ENCODE measurements at places on chromosomes 7 and 10.

DNA sequence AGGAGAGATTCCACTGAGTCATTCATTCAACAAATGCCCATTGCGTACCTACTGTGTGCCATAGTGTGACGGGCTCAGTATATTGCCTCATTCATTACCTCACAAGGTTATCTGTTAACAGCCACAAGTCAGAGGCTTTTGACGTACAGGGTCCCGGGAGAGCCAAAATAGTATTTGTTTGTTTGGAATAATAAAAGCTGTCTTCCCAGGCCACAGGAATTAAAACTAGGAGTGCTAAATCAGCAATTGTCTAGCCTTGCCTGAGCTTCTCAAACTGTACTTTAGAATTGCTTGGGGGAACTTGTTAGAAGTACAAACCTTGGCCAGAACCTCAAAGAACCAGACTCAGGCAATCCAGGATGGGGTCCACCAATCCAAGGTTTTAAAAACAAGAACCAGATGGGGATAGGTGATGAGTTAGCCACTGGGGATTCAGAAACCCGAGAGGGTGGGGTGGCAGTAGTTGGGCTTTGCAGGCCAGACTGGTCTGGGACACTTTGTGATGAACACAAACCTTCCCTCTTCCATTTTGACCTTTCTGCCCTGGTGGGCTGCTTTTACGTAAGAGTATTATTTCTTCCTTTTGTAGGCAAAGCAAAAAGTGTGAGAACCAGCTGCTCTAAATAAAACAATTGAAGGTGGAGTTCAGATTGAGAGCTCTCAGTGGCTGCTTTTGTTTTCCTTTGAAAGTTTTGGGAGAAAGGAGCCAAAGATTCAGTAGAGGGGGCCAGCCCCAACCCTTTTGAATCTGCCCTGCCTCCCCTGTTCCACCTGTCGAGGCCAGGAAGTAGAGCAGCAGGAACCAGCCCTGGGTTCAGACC is 113.0 kb upstream of the ANLN start:
- DNase-seq: no peak

- no peak for DNase-seq
Measured at GRCh38 chr7:29825775-29826529, 19.6 kb downstream of the WIPF3 start.

- DNase-seq: no peak
Measured at GRCh38 chr10:71084061-71084817, 128.1 kb upstream of the UNC5B start.

DNA sequence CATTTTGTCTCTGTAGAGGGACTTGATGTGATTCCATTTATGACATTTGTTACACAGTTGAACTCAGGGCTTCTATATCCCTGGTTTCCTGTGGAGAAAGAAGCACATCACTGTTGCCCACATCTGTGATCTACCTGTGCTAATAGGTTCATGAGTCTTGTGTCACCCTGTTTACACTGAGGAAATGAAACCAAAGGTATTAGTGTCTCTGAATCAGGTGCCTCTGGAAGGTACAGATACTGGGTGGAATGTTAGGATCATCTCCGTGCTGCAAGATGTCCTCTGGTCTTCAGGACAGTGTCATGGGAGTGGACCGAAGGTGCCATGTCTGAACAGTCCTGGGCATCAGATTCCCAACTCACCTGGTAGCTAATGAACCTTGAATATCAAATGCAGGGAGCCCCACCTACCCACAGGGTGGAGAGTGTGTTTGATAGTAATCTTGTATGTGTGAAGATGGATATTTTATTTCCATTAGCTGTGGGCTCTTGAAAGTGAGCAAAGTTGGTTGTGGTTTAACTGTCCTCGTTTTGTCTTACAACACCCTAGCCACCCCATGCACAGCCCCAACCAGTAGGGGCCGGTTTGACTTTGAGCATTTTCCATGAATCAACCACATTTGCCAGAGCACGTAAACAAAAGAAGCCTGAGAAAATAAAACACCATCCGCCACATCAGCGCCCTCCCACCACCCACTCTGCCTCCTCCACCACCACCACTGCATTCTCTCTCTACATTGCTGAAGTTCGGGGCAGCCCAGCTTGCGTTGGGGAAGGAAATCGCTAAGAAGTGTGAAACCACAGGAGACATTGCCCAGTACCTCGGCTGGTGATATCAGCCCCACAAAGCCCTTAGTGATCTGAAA is 40.7 kb downstream of the TARP start:
- peak; percentile 48 for DNase-seq

GRCh38 chr7:55534916-55535590 is 37.2 kb downstream of the VOPP1 start:
- DNase-seq: no peak

GRCh38 chr10:67666416-67667034 is 29.5 kb downstream of the CTNNA3 start:
- no peak for DNase-seq

DNA sequence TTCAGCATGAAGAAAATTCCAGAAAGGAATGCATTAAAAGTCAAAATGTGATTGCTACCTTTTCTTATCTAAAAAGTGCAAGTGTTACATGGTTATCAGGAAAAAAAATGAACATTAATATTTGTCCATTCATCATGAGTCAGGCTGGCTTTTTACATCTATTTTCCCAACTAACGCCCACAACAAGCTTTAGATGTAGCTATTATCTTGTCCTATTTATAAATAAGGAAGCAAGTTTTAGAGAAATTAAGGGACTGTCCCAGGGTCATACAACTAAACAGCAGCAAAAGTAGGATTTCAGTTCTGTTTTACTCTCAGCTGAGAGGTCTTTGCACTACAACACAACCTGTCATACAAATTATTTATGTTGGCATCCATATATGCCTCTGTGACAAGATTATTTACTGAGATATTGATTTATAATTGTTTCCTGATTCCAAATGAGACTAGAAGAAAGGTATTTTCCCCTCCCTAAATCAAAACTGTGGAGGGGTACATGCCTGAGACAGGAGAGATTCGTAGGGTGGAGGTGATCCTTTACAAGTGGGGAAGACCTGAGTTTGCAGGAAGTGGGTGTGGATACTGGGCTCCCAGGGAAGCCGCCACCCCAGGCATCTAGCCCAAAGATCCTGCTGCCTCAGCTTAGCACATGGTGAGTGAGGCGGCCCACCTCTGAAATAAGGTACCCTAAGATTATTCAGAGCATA is 57.2 kb upstream of the ARID5B start:
- no peak for DNase-seq
